ENCODE measurements at places on chromosomes 4 and X.

GRCh38 chr4:125551466-125551865, 236.7 kb downstream of the FAT4 start:
- no peak for DNase-seq

DNA sequence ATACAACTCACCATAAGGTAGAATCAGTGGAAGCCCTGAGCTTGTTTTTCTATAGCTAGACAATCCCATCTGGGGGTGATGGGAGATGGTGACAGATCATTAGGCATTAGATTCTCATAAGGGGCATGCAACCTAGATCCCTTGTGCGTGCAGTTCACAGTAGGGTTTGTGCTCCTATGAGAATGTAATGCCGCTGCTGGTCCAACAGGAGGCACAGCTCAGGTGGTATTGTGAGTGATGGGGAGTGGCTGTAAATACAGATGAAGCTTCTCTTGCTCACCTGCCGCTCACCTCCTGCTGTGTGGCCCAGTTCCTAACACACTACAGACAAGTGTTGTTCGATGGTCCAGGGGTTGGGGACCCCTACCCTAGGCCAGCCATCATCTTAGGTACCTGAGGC, 5.9 kb upstream of the GATB start:
- DNase-seq = no peak

GRCh38 chr4:67871867-67872266, 11.9 kb downstream of the TMPRSS11D start:
- DNase-seq = peak; percentile 2

- DNase-seq = no peak
These were observed 21.7 kb upstream of the TMEM33 start for GRCh38 chr4:41913509-41913908.

GRCh38 chr4:153367092-153367491, 22.6 kb downstream of the MND1 start:
- no peak for DNase-seq

DNA sequence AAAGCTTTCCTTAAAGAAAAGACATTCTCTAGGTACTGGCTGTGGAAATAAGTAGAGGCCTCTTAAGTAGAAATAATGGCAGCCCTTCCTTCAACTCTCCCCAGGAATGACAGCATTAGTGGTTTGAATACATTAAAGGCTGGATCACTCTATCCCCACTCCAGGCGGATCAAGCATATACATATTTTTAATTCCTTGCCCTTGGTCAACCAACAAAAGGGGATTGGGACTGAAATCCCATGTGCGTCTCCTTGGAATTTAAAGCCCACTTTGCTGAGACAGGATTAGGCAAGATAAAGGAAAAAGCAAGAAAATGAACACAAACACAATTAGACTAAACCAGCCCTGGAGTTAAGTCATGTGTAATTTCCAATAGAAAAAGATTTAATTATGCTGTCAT, 391.3 kb downstream of the PPP1R2C start:
- no peak for DNase-seq

DNA sequence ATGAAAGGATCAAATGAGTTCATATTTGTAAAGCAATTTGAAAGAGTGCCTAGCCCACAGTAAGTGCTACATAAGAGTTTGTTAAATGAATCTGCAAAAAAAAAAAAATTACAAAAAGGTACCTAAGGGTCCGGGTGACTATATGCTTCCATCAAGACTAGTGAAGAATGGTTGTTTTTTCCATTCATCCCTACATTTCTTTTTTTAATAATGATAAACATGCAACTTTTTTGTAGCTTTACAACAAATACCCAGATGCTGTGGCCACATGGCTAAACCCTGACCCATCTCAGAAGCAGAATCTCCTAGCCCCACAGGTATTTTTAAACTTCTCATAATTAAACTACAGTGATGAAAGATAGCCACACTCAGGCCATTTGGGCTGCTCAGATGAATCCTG, 4.3 kb downstream of the SPP1 start:
- DNase-seq = no peak

DNA sequence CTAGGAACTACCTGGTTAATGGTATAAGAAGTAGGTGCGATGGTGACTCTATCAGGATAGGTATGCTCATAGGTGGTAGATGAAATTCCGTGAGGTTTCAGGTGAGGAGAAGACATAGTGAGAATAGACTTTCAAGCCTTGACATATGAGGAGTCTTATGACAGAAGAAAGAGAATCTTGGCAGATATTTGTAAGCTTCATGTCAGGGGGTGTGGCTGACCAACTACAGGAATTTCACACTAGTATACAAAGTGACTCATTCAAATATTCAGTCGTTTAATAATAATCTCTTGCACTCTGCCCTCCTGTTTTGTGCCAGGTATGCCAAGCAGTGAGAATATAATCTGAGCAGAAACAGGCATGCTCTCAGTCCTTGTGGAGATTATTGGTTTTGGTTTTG, 22.8 kb downstream of the PACRGL start:
- DNase-seq = no peak

- DNase-seq = no peak
These were observed 334.7 kb downstream of the PPP1R2C start for GRCh38 chrX:42443267-42443666.

- no peak for DNase-seq
These were observed 13.3 kb upstream of the CENPU start for GRCh38 chr4:184747034-184747830.

GRCh38 chrX:56765811-56766553, 36.9 kb downstream of the NBDY start:
- no peak for DNase-seq

DNA sequence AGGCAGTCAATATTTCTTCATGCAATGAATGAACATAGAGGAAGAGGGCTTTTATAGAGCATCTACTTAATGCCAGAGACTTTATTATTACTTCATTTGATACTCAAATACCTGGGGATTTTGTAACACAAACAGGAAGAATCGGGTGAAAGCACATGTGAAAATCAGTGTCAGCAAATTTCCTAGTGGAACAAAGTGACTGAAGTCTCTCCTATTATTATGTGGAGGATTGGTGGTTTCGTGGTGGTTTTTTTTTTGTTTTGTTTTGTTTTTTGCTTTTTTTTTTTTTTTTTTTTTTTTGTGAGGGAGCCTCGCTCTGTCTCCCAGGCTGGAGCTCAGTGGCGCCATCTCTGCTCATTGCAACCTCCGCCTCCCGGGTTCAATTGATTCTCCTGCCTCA, 207.0 kb downstream of the RRAGB start:
- no peak for DNase-seq

DNA sequence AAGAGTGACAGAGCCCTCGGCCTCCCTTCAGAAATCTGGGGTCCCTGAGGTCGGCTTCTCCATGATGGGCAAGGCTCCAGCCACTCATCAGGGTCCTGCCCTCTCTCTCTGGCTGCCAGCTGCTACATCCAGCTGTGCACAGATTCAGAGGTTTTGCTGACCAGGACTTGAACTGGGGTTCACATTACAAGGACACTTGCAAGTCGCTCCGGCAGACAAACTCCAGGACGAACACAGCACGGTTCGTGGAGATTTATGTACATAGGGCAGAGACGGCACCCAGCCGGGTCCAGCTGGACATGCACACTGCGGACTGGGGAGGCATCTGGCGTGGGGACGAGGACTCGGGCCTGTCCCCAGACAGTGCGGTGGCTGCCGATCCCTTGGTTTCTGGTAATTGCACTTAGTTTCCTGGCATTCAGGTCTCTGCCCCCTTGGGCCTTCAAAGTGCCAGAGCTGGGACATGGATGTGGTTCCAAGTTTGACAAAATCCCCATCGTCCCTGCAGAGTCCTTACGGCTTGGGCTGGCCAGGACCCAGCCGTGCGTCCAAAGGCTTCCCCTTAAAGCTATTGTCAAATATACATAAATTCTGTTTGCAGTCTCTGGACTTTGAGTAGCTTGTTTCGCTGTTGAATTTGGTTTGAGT, 6.2 kb upstream of the C4orf50 start:
- DNase-seq = no peak

GRCh38 chr4:128227991-128228571, 59.5 kb downstream of the PGRMC2 start:
- DNase-seq = no peak

GRCh38 chr4:38322714-38323113, 341.3 kb upstream of the KLF3 start:
- no peak for DNase-seq

Measured in CD4-positive, alpha-beta T cell treated with Interleukin-4 for 4 hours (primary cell).